Fibroblast of skin of scalp (primary cell): ENCODE measurements at places on chromosomes 12 and 14.
A peak's percentile ranks its signal among the peaks of the same experiment; 100 is the strongest.

DNA sequence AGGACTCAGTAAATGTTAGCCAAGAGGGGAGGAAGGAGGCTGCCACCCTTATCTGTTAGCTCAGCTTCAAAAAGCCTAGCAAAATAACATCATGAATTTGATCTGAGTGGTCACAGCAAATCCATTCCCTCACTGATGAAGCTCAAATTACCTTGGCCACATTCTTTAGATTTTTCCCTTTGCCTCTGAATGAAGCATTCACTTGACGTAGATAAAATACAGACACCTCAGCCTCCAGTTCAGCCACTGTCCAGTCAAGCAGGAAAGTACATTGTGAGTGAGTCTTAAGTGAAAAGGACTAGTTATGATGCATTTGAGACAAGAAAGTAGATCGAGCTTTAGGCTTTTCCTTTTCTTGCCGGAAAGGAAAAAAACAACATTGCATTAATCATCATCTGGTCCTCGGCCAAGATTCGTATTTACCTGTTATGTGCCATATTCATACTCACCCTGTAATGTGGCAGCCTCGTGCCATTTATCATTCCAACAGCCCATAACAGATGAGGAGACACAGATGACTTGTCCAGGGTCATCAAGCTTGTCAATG, 146.5 kb downstream of the ETV6 start:
- peak; percentile 53 for DNase-seq

DNA sequence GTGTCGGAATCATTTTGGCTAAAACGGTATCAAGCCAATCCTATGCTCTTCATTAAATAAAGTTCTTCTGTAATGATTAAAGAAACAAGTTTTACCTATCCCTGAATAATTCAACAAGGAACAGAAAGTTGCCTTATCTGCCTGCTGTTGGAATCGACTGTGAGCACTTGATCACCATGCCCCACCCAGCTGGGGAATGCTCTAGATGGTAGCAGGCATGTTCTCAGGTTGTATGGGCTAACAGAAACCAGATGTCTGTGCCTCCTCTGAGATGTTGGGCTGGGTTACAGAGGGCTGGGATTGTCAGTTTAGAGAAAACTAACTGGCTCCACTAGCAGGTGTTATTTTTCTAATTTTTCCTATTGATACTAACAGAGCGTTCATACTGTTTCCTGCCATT, 28.9 kb downstream of the RTRAF start:
- DNase-seq: no peak

DNA sequence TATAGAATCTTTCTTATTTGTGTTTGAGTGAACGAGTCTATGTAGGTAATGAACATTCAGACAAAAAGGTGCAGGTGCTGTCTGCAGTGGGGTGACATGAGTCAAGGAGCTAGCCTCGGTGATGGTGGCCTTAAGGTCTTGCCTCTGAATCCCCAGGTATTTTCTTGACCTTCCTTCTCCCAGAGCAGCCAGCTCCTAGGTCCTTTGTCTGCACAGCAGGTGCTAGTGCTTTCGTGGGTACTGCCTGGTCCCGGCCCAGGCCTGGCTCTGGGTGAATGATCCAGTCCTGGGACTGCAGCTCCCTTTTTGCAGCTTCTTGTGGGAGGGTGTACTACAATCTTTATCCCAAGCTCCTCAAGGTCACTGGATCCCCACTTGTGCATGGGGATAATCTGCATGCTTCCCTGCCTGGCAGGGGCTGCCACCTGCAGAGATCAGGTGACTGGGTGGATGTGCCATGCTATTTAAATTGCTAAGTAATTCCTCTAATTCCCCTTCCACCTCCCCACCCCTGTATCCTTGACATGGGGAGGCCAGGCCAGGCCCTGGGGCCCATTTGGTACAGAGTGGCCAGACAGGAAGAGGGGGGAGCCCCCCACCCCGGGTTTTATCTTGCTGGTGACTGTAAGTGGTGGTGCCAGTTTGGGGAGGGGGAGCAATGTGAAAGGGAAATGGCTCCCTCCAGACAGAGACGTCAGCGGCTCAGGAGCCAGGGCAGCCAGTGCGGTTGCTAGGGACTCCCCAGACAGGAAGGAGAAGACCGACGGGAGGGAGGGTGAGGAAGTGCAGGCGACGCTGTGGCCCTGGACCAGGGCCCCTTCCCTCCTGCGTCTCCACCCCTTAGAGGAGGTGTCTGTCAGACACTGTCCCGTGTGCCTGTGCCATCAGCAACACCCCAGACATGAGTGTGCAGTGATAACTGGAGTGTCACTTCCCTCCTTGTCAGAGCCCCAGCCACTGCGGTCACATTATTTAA, 6.7 kb downstream of the VASH1 start:
- DNase-seq: no peak

DNA sequence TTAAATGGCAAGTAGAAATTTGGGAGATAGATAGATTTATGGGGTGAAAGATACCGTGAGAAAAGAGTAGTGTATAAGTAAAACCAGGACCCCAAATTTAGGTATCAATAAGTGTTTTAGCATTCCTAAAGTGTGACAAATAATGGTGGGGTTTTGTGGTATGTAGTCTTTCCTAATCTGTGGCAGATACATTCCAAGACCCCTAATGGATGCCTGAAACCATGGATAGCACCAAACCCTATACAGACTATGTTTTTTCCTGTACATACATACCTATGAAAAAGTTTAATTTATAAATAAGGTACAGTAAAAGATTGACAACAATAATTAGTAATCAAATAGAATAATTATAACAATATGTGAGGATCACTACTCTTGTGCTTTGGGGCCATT, 14.4 kb upstream of the TCP11L2 start:
- peak; percentile 61 for DNase-seq

DNA sequence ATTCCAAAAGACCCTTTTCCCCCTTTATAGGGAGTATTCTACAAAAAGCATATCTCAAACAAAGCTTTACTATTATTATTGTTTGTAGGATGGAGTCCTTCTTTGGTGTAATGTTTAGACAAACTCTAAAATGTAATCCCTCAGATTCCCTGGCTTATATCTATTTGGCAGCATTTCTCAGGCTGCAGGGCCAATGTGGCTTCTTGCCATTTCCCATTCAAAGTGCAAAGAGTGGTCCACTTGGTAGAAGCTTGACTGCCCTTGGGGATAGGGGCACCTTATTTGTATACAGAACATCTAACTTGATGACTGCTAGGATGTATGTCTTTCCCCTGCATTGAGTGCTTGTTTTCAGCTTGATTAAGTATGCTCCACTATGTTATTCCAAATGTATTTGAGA, 242.7 kb downstream of the PRKD1 start:
- DNase-seq: no peak

- DNase-seq: peak; percentile 49
These were observed 153.9 kb upstream of the RMST start for GRCh38 chr12:97308576-97309198.

- no peak for DNase-seq
These were observed 825.2 kb downstream of the AACS start for GRCh38 chr12:125890366-125890905.

DNA sequence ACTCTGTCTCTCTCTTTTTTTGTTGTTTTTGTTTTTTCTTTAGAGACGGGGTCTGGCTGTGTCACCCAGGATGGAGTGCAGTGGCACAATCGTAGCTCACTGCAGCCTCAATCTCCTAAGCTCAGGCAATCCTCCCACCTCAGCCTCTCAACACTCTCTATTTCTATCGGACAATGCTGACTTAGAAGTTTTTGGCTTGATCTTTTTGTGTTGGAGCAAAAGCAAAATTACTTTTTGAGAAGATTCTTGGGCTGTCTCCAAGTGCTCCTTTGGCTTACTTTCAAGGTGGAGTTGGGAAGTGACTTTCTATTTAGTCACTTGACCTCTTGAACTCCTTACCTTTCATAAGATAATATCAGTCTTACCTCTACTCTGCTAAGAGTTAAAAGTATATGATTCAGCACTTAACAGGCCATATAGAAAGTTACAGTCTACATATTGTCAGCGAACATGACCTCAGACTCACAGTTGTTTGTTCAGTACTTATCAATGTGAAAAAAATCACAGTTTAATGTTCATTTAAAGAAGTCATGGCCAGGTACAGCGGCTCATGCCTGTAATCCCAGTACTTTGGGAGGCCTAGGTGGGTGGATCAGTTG, 15.4 kb upstream of the MIA2 start:
- DNase-seq: no peak

GRCh38 chr12:113845900-113846674, 120.0 kb downstream of the RBM19 start:
- peak; percentile 38 for DNase-seq

- DNase-seq: no peak
These were observed 84.3 kb downstream of the TMEM30B start for GRCh38 chr14:61196792-61197191.

GRCh38 chr14:67763158-67763822, 53.1 kb downstream of the ZFYVE26 start:
- DNase-seq: no peak

DNA sequence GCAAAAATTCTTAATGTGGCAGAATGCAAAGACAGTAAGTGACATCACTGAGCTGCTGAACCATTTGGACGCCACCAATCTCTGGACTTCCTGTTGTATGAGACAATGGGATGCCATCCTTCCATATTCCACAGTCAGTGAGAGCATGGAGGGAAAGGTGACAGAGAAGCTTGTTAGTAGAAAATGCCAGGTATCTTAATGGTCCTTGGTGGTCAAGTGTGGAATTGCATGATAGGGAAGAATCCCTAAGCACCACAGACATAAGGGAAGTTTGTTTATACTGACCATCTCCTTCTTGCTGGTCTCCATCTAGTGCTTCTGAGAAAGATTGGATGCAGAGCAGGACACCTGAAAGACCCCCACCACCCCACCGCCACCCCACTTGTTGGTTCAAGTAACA, 1410.0 kb upstream of the TMEM132C start:
- no peak for DNase-seq
